ENCODE measurements at places on chromosomes 4 and X.

DNA sequence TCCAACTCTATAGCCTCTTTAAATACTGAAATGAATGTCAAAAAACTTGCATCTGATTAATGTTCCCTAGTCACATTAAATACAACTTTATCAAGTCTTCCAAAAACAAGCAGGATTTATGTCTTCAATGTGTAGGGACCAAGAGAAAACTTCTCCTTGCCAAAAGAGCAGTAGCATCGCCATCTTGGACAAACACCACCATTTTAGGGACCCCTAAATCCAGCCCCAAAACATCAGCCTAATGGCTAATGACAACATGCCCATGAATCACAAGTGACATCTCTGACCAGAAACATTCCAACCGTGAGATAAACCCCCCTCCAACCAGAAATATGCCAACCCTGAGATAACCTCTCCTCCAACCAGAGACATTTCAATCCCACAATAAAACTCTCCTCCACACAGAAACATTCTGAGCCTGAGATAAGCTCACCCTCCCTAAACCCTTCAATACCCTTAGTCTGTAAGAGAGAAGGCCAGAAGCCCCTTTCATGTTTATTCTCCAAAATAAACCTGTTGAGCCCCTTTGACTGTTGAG, 697.4 kb downstream of the TRAM1L1 start:
- H3K4me3 ChIP-seq, result no peak overlapping the region
- no peaks in the 10 kb centered on the region for H3K4me1 ChIP-seq
- H3K36me3 ChIP-seq, result no peaks in the 10 kb centered on the region
- no peak for DNase-seq

GRCh38 chr4:168832763-168833575, 177.1 kb downstream of the CBR4 start:
- no peak overlapping the region for H3K27ac ChIP-seq
- peaks cover 22% of the 10 kb centered on the region for H3K4me1 ChIP-seq
- H3K36me3 ChIP-seq, result peaks cover 1% of the 10 kb centered on the region
- H3K27me3 ChIP-seq, result peaks cover 41% of the 10 kb centered on the region

DNA sequence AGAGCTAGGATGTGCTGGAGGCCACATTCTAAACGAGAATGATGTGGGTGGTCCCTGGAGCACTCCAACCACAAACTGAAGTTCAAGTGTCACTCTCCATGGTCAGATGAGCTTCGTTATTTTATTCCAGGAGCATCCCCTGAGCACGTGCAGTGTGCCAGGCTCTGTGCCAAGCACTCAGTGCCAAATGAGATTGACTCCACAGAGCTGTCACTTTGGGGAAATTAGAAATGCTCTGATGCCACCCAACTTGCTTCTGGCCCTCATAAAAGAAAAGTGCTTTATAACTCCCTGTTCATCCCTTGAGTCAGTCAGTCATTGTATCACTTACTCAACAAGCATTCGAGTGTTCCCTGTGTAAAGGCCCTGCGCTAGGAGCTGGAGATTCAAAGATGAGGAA, 91.2 kb downstream of the RTL5 start:
- no peaks in the 10 kb centered on the region for H3K36me3 ChIP-seq
- DNase-seq, result no peak
- no peaks in the 10 kb centered on the region for H3K4me1 ChIP-seq
- H3K27ac ChIP-seq, result no peak overlapping the region
- H3K4me3 ChIP-seq, result no peak overlapping the region

GRCh38 chr4:81565142-81565870, 93.6 kb upstream of the RASGEF1B start:
- no peak overlapping the region for H3K4me3 ChIP-seq
- H3K4me1 ChIP-seq, result peaks cover 11% of the 10 kb centered on the region
- no peak for DNase-seq
- H3K36me3 ChIP-seq, result no peaks in the 10 kb centered on the region
- peaks cover 3% of the 10 kb centered on the region for H3K27me3 ChIP-seq
- H3K27ac ChIP-seq, result no peak overlapping the region

GRCh38 chrX:38799995-38800580, 1.2 kb upstream of the MID1IP1 start:
- no peak for DNase-seq
- no peaks in the 10 kb centered on the region for H3K27me3 ChIP-seq
- H3K4me1 ChIP-seq, result peaks cover 14% of the 10 kb centered on the region
- peaks cover 19% of the 10 kb centered on the region for H3K36me3 ChIP-seq

GRCh38 chrX:15600049-15600448, 711 bp downstream of the ACE2 start:
- no peak overlapping the region for H3K4me3 ChIP-seq
- H3K27ac ChIP-seq, result no peak overlapping the region
- H3K4me1 ChIP-seq, result no peaks in the 10 kb centered on the region
- DNase-seq, result no peak

DNA sequence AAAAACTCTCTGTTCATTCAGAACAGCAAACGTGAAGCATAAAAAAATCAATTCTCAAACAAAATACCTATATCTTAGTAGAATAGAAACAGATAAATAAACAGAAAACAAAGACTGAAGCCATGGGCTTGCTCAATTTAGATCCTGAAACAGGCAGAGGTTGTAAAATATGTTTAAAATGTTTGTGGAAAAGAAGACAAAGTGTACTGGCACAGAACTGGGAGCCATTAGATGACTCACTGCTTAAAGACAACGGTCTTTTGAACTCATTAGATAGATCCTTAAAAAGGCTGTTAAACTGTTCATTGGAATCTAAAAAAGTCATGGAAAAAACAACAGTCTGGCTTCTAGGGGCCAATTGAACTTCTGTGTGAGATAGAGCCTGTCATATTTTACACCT, 247.0 kb upstream of the NDST4 start:
- no peaks in the 10 kb centered on the region for H3K4me1 ChIP-seq
- DNase-seq, result no peak
- no peaks in the 10 kb centered on the region for H3K27me3 ChIP-seq
- no peak overlapping the region for H3K4me3 ChIP-seq

GRCh38 chr4:68570122-68570507, 6.0 kb downstream of the UGT2B17 start:
- no peak overlapping the region for H3K4me3 ChIP-seq
- no peak overlapping the region for H3K27ac ChIP-seq
- H3K27me3 ChIP-seq, result no peaks in the 10 kb centered on the region

DNA sequence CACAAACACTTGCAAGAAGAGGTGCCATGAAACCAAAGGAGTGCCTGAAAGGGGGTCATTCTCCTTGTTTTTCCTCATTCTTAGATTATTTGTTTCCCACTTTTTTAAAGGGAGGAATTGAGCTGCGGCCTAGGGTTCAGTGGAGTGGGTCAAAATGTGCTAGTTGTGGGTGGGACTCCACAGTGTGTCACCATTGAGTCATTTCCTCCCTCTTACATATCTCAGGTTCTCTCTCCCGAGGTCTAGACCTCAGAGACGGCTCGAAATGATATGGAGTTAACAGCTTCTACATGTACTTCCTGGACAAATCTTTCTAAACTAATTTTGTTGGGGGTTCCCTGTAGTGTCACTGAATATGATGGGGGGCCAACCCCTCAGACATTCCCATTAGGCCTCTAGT, 328.4 kb upstream of the SPANXN1 start:
- H3K36me3 ChIP-seq, result no peaks in the 10 kb centered on the region
- H3K4me3 ChIP-seq, result no peak overlapping the region
- H3K4me1 ChIP-seq, result no peaks in the 10 kb centered on the region
- DNase-seq, result no peak
- no peak overlapping the region for H3K27ac ChIP-seq

DNA sequence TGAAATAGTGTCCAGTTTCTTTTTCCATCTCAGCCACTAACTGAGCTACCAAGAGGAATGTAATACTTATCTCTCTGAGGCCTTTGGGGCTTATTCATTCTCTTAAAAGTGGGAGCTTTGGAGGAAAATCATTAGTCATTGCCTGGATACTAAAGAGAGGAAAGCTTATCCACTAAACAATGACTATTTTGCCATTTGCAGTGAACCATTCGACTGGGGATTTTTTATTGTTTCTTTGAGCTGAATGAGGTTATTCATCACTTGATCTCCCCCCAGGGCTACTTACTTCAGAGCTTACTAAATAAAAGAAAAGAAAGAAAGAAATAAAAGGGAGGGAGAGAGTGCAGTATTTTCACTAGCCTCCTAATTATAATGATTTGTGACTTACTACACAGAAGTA, 1329.5 kb upstream of the TENM3 start:
- no peaks in the 10 kb centered on the region for H3K36me3 ChIP-seq
- no peaks in the 10 kb centered on the region for H3K4me1 ChIP-seq
- H3K27ac ChIP-seq, result no peak overlapping the region

DNA sequence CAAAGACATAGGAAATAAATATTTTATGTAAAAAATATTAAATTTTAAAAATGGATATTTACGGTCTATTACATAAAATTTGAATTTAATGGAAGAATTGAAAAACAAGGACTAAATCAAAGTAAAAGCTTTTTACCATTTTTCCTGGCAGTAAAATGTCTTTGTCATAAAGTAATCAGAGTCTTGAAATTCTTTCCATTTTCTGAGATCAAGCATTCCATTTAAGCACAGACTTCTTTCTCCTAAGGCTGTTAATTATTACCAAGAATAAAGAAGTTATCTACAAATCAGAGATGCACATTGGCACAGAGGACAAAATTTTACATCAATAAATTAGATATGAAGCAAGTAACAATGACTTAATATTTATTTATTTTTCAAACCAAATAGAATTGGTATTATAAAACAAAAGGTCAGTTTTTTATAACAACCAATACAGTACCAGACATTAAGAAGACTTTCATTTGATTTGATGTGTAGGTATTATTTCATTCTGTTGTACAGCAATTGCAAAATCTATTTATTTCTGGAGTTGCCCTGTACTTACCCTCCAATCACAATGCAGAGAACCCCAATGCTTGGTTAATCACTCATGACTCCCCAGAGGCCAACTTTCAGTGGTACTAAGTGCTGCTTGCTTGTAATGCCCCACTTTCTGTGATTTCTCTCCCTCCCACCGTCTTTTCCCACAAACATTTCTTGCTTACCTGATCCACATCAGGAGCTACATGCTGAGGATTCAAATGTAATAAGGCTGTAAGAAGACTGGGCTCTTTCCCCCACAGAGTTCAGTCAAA, 254.6 kb downstream of the GASK1B start:
- H3K27ac ChIP-seq, result no peak overlapping the region
- no peak overlapping the region for H3K4me3 ChIP-seq
- no peaks in the 10 kb centered on the region for H3K27me3 ChIP-seq

DNA sequence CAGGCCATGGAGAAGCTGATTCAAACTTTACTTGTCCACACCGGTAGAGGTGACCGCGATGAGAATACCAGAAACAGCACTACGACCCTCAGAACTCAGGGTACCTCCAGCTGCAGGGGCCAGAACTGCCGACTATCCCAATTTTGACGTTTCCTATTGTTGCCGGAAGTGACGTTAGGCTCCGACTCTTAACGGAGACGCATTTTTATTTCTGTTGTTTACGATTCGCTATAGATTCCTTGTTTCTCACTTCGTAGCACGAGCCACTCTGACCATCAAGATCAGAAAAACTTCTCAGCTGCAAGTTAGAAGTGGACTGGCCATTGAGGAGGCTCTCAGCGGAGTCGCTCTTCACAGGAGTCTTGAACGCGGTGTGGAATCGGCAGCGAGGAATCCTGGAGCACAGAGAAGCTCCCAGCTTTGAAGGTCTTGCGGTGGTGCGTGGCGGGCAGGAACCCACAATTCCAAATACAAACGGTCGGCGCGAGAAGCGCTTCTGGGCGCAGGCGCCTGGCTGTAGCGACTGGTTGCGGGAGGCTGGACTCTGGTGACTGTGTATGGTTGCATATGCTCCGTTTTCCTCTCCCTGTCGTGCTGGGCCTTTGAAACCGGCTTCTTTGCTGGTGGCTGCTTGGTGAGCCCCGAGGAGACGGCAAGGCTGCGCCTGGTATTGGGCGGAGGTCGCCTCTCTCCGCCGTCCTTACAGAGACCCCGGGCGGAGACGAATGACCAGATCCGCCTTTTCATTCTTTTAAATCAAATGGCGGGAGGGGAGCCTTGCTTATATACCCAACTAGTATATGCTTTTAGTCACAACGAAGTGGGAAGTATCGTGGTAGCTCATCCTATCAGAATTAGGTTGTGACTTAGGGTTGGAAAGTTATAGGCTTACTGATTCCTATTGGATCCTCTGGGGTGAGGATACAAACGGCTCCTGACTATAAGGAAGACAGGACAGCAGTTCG, at the start of the genes CEP44 and FBXO8:
TSS of gene CEP44 (plus strand) at position 405 of the 965 bp plus-strand sequence. CDS start 15,211 bp downstream, outside the sequence.
TSS of gene FBXO8 (minus strand) at position 161 of the 965 bp plus-strand sequence. CDS start 20,575 bp downstream, outside the sequence.
- peaks cover 27% of the 10 kb centered on the region for H3K36me3 ChIP-seq
- peak within 1 kb of the TSS; percentile 99 for H3K4me3 ChIP-seq
- peak within 1 kb of the TSS; percentile 99 for H3K27ac ChIP-seq
- H3K27me3 ChIP-seq, result no peaks in the 10 kb centered on the region
- DNase-seq, result peak; percentile 62

DNA sequence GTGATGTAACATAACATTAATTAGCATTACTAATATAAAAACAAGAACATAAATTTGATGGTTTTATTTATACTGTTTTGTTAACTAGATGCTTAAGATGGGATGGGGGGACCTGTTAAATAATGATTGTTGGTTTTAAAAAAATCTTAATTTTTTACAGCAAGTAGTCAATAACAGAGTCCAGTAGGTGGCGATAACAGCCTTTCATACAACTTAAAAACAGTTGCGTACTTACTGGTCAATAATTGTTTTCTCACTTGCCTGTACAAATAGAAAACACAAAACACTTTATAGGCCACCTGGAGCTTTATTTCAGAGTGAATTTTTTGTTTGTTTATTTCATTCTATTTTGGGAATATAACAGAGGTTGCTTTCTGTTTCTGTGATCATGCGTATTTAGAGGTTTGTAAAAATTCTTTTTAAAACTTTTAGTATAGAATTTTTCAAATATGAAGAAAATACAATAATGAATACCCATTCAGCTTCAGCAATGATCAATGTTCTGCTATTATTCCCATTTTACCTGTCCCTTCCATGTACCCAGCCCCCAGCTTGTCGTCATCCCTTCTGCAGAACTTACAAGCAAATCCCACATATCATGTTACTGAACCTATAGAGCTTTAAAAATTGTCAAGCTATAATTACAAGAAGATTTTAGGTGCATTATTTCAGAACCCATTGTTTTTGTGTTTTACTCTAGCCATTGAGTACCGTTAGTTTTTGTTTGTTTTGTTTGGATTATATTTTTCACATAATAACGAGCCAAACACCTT, 97.1 kb downstream of the MRPL1 start:
- H3K27ac ChIP-seq, result no peak overlapping the region
- H3K27me3 ChIP-seq, result peaks cover 5% of the 10 kb centered on the region
- DNase-seq, result no peak
- peaks cover 3% of the 10 kb centered on the region for H3K4me1 ChIP-seq
- H3K36me3 ChIP-seq, result peaks cover 2% of the 10 kb centered on the region

DNA sequence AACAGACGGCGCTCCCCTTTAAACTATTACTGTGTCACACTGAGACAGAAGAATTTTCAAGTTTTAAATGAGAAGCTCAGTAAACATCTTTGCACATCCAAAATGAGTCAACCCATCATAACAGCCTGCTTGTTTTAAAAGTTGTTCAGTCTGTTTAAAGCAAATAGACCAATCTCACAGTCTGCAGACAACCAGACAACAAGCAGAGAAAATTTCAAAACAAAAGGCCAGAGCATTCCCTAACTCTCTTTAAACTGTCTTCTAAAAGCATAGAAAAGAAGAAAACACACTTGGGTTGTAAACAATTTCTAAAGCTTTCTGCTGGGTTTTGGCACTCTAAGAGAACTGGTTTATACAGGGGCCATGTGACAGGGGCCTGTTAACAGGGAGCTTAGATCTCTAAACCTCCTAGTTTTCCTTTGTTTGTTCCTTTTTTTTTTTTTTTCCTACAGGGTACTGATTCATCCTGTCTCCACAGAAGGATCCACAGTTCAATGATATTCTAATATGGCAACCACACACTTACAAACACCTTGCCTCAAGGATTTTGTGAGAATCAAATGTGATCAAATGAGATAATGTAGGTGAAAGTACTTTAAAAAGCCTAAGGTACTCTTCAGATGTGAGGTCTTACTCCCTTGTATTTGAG, 100.8 kb upstream of the MAML3 start:
- no peak overlapping the region for H3K4me3 ChIP-seq
- H3K27ac ChIP-seq, result no peak overlapping the region
- peaks cover 25% of the 10 kb centered on the region for H3K27me3 ChIP-seq
